ENCODE measurements at places on chromosomes 5 and 9.

DNA sequence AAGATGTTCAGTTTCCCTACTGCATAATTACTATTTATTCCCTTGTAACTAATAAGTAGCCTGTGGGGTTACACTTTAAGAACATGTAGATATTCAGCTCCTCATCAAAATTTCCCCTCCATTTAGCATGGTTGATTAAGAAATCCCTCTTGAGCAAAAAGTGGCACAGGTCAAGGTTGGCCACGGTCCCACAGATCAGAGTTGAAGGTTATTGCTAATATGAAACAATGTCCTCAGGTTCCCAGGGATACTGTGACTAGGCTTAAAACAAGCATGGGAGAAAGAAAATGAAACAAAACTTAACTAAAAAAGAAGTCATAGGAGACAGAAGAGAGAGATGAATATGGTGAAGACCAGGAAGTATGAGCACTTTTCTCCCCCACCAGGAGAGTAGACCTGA is 64.2 kb downstream of the RFK start:
- no peak for DNase-seq

DNA sequence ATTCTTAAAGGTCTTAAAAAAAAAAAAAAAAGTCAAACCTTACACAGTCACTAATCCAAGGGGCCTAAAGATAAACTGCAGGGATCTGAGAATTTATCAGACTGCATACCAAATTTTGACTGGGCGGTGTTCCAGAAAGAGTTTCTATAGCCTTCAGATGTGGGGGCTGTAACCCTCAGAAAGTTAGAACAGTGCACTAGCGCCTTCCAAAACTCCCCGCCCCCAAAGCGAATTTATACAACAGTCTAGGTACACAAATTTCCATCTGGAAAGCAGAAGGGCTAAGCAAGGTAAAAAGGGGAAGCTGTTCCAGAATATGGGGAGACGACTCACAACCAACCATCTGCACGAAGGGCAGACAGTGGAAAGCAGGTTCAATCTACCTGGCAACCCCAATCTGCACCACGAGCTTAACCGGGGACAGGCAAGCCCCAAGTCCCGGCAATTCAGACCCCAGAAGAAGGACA is 813 bp downstream of the ERMP1 start:
- DNase-seq: no peak

DNA sequence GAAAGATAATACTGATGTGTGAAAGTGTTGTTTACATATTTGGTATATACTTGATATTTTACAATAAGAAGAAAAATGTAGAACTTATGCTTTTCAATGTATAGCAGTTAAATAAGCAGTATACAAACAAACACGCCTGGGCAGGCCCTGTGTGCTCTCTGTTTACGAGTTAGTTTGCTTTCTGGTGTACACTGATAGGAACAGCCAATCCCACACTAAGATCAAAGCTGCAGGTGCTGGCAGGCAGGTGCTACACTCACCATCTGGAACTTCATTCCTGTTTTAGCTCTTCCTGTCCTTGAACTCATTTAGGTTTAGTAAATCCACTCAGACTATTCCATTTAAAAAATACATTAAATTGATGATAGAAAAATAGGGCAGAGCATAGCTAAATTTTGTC is 614.7 kb upstream of the ST8SIA4 start:
- DNase-seq: no peak

DNA sequence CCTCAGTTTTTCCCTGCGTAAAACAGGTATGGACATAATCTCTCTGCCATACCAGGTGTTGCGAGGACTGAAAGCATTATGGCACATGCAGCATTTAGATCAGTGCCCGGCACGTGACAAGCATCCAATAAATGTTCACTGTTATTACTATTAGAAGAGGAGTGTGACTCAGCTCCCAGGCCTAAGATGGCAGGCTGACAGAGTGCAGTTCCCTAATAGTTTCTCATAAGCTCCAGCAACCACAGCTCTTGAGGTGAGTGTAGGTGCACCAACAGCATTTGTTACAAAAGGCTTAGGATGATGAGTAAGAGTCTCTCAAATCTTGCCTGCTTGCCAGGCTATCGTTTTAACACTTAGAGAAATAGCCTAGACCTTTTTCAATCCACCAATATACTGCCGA is 28.9 kb upstream of the GLIS3 start:
- no peak for DNase-seq

- DNase-seq: no peak
Measured at GRCh38 chr5:95823738-95824609, 1.4 kb upstream of the GLRX start.

GRCh38 chr5:37533851-37534250 is 154.7 kb downstream of the WDR70 start:
- no peak for DNase-seq

DNA sequence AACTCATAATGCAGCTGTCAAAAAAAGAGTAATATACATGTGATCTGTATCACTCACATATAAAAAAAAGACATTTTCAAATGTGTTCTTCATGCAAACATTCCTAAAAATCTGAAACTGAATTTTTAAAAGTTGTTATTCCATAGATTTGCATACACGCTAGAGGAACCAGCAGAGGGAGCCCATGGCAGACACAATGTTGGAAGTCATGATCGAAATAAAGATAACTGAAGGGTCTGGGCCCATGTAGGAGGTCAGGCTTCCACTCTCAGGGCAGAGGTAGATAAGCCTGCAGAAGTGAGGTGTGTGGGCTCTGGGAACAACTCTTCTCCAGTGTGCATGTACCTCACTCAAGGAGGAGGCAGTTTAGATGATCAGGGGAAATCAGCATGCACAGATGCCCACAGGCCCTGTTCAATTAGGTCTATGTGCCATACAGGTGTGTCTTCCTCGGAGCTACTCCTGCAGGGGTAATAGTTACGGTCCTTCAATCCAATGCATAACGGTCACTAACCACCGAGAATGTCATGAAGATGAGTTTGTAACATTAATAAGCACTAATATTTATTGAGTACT is 208.6 kb downstream of the EPB41L4A start:
- no peak for DNase-seq

- DNase-seq: no peak
Measured at GRCh38 chr9:70080481-70081119, 37.0 kb downstream of the MAMDC2 start.

DNA sequence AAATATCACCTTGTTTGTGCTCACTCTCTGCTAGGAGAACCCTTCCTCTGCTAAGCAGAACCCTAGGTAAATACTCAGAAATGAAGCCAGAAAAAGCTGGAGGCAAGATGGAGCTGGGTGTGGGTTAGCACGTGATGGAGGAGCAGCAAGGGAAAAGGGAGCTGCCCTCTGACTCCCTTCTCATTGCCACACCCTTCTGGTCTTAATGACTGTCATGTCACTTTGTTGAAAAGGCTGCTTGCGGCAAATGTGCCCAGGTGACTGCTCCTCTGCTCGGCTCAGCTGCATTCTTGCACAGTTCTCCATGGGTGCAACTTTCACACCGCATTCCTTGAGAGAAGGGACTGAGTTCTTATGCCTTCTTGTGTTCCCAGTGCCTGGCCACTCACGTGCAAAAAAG is 36.4 kb upstream of the TBC1D2 start:
- DNase-seq: no peak

- no peak for DNase-seq
Measured at GRCh38 chr9:131624636-131625507, 79.5 kb downstream of the PRRT1B start.

DNA sequence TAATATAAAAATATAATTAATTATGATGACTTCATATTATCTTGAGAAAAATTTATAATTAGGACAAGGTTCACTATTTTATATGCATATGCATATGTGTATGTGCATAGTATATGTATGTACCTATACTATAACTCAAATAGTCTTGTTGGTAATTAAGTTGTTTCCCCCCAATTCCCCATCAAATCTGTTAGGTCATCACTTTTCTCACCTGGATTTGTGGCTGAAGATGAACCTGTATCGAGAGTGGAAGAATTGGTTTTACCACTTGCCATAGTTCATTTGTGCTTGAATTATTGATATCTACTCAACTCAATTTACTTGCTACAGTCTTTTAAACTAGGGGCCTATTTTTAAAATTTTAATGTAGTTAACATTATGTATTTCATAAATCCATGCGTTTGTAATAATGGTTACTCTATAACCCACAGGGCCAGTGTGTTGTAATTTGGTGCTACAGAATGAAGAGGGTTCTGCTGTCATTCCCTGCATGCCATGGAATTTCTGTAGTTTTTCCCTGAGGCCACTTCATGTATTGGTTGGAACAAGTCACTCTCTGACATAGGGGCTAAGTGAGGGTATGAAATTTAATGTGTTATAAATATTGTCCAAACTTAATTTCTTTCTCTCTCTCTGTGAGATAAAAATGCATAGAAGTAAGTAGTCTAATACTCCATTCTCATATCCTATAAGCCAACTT is 74.9 kb downstream of the TAF11L14 start:
- no peak for DNase-seq

DNA sequence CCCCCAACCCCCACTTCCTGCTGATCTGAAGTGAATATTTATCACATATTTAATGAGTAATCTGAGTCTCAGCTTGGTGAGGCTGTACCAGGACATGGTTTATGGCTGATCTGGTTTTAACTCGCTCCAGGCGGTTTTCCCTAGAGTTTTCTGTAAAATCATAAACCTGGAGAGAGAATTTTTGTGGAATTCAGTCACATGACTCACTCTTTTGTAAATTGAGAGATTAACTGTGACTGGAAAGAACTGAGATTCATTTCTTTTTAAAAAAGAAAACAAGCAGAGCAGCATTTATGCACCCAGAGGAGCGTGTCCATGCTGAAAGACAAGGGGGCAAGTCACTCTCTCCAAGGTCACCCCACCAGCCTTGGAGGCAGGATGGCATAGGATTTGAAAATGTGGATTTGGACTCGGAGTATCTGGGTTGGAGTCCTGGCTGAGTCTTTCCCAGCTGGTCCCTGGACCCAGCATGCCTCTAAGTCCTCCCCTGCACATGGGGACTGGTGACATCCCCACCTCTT is 81.8 kb downstream of the ZNF618 start:
- DNase-seq: no peak

GRCh38 chr9:21320465-21320864 is 14.7 kb downstream of the KLHL9 start:
- no peak for DNase-seq

DNA sequence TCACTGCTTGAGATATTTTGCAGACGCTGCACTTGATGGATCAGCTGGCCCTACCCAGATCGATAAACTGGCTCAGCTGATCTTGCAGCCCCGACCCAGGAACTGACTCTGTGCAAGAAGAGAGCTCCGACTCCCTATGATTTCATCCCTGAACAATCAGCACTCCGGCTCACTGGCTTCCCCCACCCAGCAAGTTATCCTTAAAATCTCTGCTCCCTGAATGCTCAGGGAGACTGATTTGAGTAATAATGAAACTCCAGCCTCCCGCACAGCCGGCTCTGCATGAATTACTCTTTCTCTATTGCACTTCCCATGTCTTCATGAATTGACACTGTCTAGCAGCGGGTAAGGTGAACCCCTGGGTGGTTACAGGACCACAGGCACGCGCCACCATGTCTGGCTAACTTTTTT is 16.9 kb upstream of the NANS start:
- DNase-seq: no peak

DNA sequence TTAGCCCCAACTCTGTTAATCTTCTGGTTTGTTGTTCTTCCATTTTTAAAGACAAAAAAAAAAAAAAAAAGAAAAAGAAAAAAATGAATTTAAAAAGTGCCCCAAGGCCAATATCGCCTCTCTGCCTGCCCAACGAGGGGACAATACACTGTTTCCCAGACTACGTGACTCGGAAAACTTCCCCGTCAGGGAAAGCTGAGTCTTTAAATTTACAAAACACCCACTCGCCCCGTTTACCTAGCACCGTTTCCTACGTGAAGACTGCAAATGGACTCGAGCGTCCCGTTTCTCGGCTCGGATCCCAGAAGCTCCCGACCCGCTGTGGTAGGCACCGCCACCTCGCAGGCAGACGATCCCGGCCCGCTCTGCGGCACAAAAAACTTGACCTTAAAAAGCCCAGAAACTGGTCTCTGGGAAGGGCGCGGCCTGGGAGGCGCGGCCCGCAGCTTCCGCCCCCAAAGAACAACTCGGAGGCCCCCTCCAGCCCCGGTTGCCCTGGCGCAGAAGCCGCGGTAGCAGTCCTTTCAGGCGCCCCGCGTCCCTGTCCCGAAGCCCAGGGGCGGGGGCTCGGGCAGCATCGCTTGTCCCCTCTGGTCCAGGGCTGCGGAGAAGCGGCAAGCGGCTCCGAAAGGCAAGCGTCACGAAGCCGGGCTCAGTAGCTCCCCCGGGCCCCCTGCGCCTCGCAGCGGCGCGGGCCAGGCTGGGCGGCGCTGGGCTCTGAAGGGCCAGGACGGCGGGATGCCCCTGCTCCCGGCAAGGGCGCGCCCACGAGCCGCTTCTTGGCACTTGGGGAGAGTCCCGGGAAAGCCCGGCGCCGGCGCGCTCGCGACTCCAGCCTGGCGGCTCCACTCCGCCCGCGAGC is at the start of gene GCNT4:
Gene GCNT4 (minus strand): TSS at position 367 of the 862 bp plus-strand sequence. CDS start 22,521 bp downstream, outside the sequence.
- DNase-seq: no peak

- no peak for DNase-seq
Measured at GRCh38 chr5:1199649-1200494, 1.5 kb upstream of the SLC6A19 start.

DNA sequence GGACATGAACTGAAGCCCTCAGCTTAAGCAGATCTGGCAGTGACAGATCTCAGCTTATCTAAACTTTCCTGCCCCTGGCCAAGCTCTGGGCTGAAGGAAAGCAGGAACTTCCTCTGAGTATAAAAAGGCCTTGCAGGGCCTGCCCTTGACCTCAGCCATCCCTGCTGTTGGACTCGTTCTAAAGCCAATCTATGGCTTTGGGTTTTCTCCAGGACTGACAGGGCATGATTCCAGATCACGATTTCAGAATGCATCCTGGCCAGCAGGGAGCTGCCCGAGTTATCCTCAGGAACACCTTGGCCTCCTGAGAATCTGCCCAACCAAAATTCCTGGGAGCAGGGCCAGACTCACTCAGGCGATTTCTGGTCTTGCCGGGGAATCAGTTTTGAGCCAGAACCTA is 502.7 kb downstream of the TLE4 start:
- DNase-seq: no peak

DNA sequence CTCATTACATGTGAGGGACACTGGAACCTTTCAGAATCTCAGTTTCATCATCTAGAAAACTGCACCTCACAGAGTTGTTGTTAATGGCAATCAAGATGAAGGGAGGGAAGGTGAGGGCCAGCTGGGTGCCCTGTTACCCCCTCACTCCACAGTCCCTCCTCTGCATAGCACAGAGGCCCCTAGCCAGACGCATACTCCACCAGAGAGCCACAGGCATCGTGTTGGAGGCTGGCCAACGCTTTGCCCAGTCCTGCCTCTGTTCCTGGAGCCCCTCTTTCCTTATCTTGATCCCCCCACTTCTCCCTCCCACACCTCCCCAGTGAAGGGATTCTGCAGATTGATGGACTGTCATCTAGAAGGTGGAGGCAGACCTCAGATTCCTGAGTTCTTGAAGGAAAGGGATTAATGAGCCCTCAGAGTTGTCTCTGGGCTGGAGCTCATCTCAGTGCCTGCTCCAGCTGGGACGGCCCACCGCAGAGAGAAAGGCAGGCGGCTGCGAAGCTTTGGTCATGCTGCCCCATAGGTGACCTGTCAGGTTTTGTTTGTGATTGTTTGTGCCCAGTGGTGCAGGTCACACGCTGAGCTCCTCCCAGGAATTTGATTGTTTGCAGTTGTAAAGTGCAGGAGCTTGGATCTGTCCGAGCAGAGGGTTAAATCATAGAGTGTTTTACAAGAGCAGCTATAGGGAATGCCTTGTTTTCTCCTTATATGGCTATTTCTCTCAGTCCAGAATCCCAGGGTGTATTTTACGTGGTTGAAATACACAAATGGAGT is 487.3 kb downstream of the CCDC171 start:
- DNase-seq: no peak

Measured in activated CD8-positive, alpha-beta memory T cell treated with anti-CD3 and anti-CD28 coated beads for 1 hour (primary cell).